ENCODE measurements at places on chromosomes 16 and 17.
A peak's percentile ranks its signal among the peaks of the same experiment; 100 is the strongest.

DNA sequence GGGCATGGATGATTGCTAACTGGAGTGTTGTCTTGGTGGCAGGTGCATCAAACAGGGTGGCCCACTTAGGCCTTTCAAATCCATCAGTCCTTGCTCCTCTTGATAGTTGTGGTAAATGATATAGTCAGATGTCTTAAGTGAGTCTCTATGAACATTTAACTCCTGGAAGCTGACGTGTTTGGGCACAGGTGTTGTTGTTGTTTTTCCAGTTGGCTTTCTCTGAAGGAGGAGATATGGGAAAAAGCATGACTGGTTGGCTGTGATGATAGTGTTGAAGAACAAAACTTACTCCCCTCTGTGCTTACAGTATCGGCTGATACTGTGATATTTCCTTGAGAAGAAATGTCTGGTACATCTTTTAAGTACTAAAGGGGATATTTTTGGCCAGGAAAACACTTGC is 18.0 kb downstream of the TNRC6A start:
- no peak for DNase-seq

DNA sequence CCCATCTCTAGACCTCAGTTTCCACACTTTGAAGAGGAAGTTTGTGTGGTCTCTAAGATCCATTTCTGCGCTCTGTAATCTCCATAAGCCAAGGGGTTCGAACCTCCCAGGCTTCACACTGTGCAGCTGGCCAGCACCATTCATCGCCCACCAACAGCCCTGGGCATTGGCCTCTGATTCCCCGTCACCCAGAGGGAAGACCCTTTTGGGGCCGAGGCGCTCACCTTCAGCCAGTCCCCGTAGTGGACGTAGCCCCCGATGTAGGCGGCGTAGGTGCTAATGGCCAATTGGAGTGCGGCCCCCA is 678 bp downstream of the TMEM101 start:
- no peak for DNase-seq

- peak; percentile 55 for DNase-seq
Observed at GRCh38 chr17:40309031-40309948, at the start of gene RARA. TSS of gene RARA (plus strand) at chr17:40309180. CDS start at chr17:40331219, 22,039 bp downstream.

DNA sequence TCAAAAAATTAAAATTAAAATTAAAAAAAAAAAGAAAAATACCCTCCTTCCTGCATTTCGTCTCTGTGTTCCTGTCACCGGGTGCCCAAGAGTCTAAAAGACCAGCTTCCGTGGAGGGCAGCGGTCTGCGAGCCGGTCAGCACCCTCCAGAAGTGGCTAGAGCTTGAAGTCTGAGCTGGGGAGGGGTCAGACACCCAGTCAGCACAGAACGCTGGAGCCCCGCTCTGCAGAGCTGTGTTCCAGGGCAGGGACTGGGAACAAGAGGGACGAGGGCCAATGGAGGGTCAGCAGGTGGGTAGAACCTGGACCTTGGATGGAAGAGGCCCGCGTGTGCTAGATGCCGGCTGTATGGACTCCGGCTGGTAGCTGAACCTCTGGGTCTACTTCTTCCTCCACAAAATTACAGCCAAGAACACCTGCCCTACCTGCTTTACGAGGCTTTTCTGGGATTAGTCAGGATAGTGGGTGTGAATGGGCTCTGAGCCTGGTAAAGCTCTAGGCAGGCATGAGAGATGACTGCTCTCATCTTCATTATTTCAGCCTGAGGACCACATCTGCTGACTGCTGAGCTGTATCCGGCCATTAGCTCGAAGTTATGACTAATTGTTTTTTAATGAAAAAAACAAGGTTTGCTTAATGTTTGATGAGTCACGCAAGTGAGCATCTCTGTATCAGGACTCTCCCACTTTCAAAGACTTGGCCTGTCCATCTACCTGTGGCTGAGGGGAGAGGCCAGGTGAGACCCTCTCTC is 5.9 kb downstream of the TRPV1 start:
- no peak for DNase-seq

GRCh38 chr17:4600563-4600962 is 16.2 kb downstream of the SMTNL2 start:
- no peak for DNase-seq

DNA sequence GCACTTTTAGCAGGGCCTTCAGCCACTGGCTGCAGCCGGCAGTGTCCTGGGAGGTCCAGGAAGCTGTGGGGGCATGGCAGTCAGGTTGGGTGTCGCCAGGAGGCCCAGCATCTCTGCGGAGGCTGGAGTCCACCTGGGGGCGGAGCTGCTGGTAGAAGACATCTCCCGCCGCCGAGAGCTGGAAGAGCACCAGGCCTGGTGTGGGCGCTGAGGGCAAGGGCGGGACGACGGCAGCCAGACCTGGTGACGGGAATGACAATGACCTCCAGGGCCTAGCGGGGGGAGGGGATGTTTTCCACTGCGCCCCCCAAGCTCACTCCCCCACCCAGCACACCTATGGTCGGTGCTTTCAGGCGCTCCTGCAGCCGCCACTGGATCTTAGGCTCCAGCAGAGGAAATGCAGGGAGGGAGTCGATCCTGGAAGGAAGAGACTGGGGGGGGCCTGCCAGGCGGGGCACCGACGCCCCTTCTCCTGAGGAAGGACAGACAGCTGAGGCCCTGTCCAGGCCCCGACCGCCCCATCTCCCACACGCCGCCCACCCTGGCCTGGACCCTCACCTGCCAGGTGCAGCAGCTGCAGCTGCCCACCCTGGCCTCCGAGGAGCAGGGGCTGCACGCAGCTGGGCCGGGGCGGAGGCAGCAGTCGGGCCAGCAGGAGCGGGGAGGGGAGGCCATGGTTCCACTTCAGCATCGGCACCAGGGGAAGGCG is 7.1 kb downstream of the TAF1C start:
- no peak for DNase-seq

- no peak for DNase-seq
Observed at GRCh38 chr17:7014995-7015958, 2.9 kb downstream of the RNASEK start.

- DNase-seq: no peak
Observed at GRCh38 chr16:50136399-50136798, 16.7 kb upstream of the TENT4B start.

DNA sequence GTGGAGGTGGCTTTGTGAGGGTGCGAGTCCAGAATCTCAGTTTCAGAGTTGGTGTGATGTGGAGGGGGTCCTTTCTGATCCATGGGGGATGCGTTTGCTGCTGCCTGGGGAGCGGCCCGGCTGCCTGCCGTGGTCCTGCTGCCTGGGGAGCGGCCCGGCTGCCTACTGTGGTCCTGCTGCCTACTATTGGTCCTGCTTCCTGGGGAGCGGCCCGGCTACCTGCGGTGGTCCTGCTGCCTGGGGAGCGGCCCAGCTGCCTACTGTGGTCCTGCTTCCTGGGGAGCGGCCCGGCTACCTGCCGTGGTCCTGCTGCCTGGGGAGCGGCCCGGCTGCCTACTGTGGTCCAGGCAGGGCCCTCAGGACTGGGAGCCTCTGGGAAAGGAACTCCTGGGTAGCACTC is 61.5 kb upstream of the ZNF750 start:
- DNase-seq: no peak

GRCh38 chr16:68094614-68094934 is 9.4 kb downstream of the NFATC3 start:
- DNase-seq: no peak

- DNase-seq: no peak
Observed at GRCh38 chr16:56163938-56164337, 27.4 kb upstream of the GNAO1 start.

- no peak for DNase-seq
Observed at GRCh38 chr17:64732336-64733006, 70.4 kb upstream of the SMURF2 start.

GRCh38 chr17:9237053-9237410 is 215.7 kb downstream of the NTN1 start:
- no peak for DNase-seq

GRCh38 chr17:81844327-81844851 is 9.5 kb upstream of the PPP1R27 start:
- no peak for DNase-seq

DNA sequence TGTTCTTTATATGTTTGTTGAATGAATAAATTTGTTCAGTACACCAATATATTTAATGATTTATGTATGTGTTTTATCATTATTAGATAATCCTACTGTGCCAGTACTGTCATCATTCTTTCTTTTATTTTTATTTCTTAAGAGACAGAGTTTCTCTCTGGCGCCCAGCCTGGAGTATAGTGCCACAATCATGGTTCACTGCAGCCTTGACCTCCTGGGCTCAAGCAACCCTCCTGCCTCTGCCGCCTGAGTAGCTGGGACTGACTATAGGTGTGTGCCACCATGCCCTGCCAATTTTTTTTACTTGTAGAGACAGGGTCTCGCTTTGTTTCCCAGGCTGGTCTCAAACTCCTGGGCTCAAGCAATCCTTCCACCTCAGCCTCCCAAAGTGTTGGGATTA is 41.8 kb downstream of the PAFAH1B1 start:
- no peak for DNase-seq

GRCh38 chr17:74513987-74514631 is 17.2 kb downstream of the CD300LB start:
- no peak for DNase-seq

DNA sequence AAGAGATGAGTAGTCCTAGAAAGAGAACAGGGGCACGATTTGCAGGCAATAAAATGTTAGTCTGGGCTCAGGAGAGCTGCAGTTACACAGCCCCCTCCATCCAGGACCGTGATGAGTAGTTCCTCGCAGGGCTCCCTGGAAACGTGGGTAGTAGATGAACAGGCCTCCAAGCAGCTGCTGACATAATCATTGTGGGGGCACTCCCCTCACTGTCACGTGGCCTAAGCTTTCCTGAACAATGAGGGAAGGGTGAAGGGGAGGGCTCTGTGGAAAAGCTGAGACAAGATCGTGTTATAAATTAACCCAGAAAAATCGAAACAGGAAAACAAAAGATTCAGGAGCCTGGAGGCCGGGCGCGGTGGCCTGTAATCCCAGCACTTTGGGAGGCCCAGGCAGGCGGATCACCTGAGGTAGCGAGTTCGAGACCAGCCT is 1.3 kb upstream of the PER1 start:
- peak; percentile 64 for DNase-seq

- DNase-seq: no peak
Observed at GRCh38 chr17:36505171-36505570, 18.7 kb downstream of the ZNHIT3 start.

GRCh38 chr17:20203018-20203417 is 193.9 kb downstream of the SPECC1 start:
- DNase-seq: no peak

- DNase-seq: no peak
Observed at GRCh38 chr16:76748461-76749348, 442.3 kb upstream of the MON1B start.

- DNase-seq: no peak
Observed at GRCh38 chr17:77466140-77466539, 325.4 kb downstream of the SEC14L1 start.
